Esophagus squamous epithelium (tissue), 5 donors: ENCODE measurements at places on chromosomes 2 and 18.

- no peak for DNase-seq
- no peak overlapping the region for H3K27ac ChIP-seq
Observed at GRCh38 chr2:174482854-174483253, 4.0 kb downstream of the GPR155 start.

DNA sequence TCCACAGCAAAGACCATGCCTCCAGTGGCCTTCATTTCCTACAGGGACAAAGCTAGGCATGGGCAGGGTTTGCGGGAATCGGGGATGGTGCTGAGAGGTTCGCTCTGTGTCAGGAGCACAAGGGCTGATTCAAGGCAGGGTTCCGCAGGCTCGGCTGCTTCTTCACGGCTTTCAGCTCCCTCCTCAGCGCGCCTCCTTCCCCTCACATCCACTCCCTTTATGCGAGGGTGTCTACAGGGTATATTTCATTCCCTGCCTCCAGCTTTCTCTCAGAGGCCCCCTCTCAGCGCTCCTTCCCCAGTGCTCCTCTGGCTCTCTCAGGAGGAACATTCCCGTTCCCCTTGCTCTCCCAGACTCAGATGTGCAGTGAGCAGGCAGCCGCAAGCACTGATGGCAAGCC, 78.7 kb upstream of the ASB18 start:
- H3K4me1 ChIP-seq: peaks cover 11% of the 10 kb centered on the region
- no peak for DNase-seq
- H3K27me3 ChIP-seq: no peaks in the 10 kb centered on the region
- no peak overlapping the region for H3K27ac ChIP-seq
- H3K4me3 ChIP-seq: no peak overlapping the region

GRCh38 chr2:181463588-181463987, 6.4 kb downstream of the ITGA4 start:
- H3K4me1 ChIP-seq: no peaks in the 10 kb centered on the region
- DNase-seq: no peak
- no peak overlapping the region for H3K27ac ChIP-seq
- H3K4me3 ChIP-seq: no peak overlapping the region

DNA sequence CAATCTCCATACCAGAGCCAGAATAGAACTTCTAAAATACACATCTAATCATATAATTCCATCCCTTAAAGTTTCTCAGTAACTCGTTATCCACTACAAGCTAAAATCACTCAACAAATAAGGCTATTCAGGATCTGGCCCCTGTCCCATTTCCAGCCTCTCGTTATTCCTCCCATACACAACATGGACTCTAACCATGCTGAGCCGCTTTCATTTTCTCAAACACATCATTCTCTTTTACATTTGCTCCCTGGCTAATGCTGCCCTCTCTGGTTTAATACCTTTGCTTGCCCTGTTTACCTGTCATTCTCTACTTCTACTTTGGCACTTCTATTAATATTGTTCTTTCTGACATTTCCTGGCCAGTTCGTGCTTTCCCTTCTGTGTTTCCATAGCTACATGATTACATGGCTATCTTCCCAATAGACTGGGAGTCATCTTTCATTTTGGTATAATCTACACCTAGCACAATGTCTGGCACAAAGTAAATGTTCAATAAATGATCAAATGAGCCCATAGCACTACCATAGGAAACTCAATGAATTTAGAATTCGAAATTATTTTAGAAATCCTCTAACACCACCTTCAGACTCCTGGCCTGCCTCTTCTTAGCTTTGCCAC, 163.6 kb upstream of the VRK2 start:
- no peaks in the 10 kb centered on the region for H3K27me3 ChIP-seq
- no peak overlapping the region for H3K27ac ChIP-seq
- H3K4me1 ChIP-seq: no peaks in the 10 kb centered on the region

DNA sequence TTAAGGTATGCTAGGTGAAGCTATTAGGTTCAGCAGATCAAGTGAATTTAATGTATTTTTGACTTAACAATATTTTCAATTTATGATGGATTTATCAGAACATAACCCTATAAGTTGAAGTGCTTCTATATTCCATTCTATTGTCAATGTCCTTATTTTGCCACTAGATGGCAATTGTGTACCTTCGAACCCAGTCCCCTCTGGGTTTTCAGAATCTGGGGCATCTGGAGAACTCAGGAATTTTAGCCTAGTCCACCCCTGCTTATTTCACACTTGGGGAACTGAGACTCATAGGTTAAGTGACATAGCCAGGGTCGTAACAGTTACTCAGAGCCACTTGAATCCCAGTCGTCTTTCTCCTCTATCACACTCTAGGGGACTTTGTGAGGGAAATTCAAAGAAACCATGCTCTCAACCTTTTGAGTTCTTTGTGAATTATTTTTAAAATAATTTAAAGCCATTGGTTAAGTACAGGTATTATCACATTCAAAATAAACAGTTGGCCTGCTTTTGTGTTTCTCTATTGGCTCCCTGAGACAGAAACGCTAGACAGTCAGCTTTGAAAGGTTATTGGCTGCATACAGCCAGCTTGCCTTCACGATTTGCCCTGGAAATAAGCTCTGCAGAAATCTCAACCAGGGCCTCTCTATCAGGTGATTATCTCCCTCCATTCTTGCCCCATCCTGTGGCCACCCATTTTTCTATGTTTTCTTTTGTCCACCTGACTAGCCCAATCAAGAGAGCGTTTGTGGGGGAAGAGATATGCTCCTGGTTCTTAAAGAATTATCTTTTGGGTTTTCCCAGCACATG, 145.0 kb downstream of the TTC27 start:
- H3K27me3 ChIP-seq: no peaks in the 10 kb centered on the region
- no peak for DNase-seq
- no peak overlapping the region for H3K4me3 ChIP-seq
- H3K27ac ChIP-seq: no peak overlapping the region
- no peaks in the 10 kb centered on the region for H3K36me3 ChIP-seq
- H3K4me1 ChIP-seq: no peaks in the 10 kb centered on the region

- no peak overlapping the region for H3K4me3 ChIP-seq
- H3K27me3 ChIP-seq: no peaks in the 10 kb centered on the region
- peak overlapping the region; percentile 48 for H3K27ac ChIP-seq
Observed at GRCh38 chr2:216688731-216689340, 6.5 kb downstream of the IGFBP5 start.
